ENCODE measurements at places on chromosomes 1 and 21.

GRCh38 chr1:38476850-38477178 is 382.8 kb downstream of the RRAGC start:
- DNase-seq = no peak

GRCh38 chr1:192707978-192708547 is 72.1 kb downstream of the RGS13 start:
- DNase-seq = no peak

DNA sequence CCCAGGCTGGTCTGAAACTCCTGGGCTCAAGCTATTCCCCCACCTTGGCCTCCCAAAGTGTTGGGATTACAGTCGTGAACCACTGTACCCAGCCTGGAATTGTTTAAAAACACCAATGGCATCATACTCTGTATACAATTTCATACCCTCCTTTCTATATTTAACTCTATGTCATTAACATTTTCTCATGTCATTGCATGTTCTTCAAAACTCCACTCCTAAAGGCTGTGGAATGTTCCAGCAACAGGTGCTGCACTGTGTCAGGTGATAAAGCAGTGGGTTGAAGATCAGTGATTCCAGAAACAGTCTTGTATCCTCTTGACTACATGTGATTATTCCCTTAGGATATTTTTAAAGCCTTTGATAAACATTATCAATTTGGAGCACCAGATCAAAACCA is 36.7 kb upstream of the GRHL3 start:
- no peak for DNase-seq

GRCh38 chr1:229757226-229757625 is 131.2 kb downstream of the URB2 start:
- DNase-seq = no peak

DNA sequence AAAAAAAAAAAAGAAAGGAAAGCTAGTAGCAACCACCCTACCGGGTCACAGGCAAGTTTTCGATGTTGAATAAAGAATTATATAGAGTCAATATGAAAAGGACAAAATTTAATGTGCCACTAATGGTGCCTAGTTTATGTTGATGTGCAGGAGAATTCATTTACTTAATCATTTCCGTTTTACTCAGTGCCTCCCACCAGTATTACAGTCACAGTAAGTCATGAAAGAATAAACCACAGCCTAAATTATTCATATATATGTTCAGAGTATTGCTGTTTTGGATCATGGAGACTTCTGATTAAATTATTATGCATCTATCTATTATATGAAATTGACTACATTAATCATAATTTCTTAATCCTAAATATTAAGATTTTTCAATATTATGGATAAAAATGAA is 35.3 kb downstream of the FNBP1L start:
- DNase-seq = no peak

DNA sequence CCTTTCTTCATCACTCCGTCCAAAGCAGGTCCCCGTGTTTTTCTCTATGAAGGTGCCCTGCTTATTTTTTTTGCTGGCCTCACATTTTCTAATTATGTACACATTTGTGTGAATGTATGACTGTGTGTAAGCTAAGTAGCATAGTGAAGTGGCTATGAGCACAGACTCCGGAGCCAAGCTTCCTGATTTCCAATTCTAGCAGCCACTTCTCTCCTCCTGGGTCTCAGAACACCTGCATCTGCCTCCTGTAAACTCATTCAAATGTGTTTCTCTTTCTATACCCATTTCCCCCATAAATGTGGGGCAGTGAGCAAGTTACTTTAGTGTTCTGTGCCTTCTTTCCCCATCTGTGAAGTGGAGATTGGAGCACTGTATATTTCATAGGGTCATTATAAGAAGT is 2.1 kb downstream of the SLAMF6 start:
- no peak for DNase-seq

DNA sequence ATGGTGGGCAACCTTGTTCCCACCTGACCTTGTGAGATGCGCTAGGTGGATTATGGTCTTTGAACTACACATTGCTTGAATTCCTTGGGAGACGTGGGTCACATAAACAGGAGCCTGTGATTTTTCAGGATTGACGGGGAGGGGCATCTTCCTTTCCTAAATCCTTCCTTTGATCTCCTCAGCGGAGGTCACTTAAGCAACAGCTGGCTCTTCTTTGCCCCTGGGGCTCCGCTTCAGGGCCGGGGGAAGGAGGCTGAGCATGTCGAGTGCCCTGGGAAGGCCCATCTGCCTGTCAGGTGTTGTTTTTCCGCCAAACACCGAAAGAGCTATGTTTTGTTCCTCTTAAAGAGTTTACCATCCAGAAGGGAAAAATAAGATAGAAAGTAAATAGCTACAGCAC is 40.6 kb downstream of the KIF26B start:
- DNase-seq = no peak

DNA sequence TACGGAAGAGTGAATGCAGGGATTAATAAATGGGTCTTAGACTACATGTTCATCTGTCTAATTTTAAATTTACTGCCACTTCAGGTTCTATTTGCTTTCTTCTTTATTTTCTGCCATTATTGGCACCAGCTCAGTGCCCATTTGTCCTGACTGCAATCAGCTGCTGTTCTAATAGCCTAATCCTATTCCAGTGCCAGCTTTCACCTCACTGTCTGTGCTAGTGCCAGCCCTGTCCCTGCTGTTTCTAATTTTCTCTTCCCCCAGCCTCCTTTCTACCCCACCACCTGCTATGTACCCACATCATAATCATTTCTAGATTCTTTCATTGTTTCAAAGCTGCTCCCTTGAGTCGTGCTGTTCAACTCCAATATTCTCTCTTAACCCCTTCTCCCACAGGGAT is 86.4 kb downstream of the KCNK1 start:
- DNase-seq = no peak

- no peak for DNase-seq
Observed at GRCh38 chr1:93675931-93676330, 5.7 kb downstream of the BCAR3 start.

DNA sequence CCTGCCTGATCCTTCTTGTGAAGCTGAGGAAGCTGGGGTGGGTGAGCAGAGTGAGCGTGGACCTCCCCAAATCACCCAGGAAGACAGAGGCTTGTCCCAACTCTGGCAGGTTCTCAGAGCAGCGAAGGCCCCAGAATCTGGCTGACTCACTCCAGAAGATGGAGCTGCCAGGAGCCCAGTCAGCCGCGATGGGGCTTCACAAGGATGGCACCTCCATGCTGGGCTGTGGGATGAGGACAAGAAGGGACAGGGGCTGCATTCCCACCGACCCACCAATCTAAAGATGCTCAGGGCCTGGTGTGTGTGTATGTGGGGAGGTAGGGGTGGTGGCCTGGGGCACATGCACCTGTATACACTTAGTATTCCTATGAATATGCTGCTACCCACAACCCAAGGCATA is 52.9 kb downstream of the ATP1A1 start:
- no peak for DNase-seq

DNA sequence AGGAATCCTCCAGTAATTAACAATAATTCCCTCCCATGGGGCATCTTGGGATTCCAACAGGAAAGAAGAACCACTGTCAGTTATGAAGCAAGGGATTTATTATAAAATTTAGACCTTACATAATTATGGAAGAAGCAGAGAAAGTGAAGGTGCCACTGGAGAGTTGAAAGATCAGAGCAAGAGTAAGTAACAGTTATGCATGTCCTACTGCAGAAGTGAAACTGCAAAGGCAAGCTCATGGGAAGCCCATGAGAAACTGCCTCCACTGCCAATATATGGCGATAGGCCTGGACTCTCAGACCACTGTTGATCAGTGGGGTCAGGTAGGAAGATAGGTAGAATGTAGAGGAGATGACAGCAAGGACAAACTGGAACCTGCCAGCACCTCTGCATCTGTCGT is 123.6 kb upstream of the ZNF648 start:
- DNase-seq = no peak

GRCh38 chr1:66050633-66051032 is 257.9 kb downstream of the PDE4B start:
- DNase-seq = no peak

- DNase-seq = no peak
Observed at GRCh38 chr1:32622205-32622604, 28.1 kb downstream of the ZBTB8OS start.

GRCh38 chr1:59485949-59486348 is 189.1 kb downstream of the FGGY start:
- DNase-seq = no peak

DNA sequence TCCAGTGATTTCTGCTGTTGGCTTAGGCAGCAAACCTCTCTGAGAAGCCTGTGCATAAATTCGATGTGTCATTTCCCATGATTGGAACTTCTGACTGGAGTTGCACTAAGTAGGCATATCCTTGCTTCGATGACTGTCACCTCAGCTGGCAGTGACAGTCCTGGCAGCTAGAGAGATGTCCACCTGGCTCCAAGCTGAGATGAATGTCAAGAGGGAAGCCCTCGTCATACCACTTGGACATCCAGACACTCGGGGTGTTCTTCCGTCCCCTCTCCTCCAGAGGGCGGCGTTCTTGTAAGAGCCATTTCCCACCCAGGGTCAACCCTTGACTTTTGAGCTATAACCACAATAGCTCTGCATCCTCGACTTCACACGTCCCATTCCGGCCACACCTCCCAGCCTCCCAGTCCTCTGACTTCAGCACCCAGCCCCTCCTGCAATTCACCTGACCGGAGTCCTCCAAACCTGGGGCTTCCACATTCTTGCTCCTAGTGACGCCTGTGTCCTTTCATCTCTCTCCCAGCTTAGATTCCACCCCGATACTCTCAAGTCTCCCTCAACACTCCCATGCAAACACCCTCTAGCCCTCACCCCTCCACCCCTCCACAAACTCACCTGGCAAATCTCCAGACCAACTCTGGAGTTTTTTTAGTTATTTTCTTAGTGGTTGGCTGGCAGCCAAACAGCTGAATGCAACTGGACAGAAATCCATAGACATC is 17.3 kb downstream of the CA6 start:
- DNase-seq = peak; percentile 57

- peak; percentile 2 for DNase-seq
Observed at GRCh38 chr1:143691400-143691891, 280.3 kb downstream of the FAM72C start.

DNA sequence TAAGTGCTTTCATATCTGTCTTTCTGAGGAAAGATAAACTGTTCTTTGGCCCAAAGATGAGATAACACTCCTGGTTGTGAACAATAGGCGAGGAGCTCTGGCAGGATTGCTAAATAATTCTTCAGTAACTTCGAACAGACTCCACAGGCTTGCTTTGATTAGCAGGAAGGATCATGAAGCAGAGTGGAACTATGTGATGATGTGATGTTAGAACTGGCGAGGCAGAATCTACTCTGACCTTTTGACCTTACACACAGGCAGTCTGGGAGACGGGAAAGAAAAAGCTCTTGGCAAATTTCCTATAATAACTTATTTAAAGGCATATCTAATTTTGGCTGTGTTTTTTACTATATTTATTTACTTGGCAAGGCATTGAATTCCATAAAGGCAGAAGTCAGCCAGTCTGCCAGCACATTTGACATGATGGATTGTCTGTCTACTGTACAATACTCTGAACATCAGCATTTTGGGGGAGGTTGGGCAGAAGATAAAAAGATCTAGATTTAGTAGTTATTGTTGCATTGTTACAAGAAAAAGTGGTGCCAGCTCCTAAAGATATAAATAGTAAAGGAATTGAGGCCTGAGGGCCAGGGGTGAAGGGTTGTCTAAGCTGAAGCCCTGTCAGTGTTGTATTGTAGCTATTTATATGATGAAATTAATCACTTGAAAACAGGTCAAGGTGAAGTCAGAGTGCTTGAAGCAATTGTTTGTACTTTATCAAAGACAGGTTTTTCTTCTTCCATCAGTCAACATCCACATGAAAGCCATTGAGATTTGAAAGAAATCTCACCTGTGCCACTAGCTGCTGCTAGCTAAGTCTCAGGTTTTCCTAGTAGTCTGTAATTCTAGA is 708.8 kb downstream of the LTN1 start:
- no peak for DNase-seq

GRCh38 chr1:85322655-85323054 is 46.2 kb upstream of the BCL10 start:
- no peak for DNase-seq

DNA sequence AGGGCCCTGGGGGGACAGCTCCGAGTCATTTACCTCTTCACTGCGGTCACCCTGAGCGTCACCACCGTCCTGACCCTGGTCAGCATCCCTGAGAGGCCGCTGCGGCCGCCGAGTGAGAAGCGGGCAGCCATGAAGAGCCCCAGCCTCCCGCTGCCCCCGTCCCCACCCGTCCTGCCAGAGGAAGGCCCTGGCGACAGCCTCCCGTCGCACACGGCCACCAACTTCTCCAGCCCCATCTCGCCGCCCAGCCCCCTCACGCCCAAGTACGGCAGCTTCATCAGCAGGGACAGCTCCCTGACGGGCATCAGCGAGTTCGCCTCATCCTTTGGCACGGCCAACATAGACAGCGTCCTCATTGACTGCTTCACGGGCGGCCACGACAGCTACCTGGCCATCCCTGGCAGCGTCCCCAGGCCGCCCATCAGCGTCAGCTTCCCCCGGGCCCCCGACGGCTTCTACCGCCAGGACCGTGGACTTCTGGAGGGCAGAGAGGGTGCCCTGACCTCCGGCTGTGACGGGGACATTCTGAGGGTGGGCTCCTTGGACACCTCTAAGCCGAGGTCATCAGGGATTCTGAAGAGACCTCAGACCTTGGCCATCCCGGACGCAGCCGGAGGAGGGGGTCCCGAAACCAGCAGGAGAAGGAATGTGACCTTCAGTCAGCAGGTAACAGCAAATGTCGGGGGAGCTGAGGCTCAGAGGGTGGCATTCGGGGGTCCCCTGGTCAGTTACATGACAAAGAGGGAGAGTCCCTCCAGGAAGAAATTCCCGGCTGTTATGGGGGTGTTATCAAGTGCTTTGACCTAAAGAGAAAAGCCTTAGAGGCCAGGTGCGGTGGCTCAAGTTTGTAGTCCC is 12.6 kb downstream of the SLC45A1 start:
- DNase-seq = no peak

GRCh38 chr1:6497215-6497866 is 5.9 kb upstream of the PLEKHG5 start:
- peak; percentile 62 for DNase-seq

GRCh38 chr1:165871311-165872067 is 44.1 kb downstream of the UCK2 start:
- peak; percentile 55 for DNase-seq

DNA sequence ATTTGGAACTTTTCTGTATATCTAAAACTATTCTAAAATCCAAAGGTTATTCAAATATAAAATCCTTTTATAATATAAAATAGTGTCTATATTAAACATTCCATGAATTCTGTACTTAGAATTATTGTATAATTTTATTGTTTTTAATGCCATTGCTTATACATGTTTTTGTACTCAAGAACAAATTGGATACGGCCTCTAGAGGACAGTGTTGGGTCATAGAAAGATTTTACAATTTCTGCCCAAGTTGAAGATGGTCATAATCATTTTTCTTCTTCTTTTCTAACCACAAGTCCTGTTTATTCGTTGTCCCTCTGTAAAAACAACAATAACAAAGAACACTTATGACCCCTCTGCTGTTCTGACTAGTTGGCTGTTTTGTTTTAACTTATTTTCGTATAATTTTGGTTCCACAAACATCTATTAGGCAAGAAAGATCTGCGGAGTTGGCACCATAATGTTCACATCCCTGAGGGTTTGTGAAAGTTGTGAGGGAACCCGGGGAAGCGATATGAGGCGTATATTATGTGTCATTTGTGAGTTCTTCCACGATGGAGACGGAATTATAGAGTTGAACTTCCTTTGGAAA is 75.7 kb upstream of the KIF26B start:
- DNase-seq = no peak
